Ammon's horn (tissue), 1 donor: ENCODE measurements at places on chromosomes 1 and 21.

- peak; percentile 56 for DNase-seq
Observed at GRCh38 chr1:14915356-14916054, 238.0 kb upstream of the TMEM51 start.

DNA sequence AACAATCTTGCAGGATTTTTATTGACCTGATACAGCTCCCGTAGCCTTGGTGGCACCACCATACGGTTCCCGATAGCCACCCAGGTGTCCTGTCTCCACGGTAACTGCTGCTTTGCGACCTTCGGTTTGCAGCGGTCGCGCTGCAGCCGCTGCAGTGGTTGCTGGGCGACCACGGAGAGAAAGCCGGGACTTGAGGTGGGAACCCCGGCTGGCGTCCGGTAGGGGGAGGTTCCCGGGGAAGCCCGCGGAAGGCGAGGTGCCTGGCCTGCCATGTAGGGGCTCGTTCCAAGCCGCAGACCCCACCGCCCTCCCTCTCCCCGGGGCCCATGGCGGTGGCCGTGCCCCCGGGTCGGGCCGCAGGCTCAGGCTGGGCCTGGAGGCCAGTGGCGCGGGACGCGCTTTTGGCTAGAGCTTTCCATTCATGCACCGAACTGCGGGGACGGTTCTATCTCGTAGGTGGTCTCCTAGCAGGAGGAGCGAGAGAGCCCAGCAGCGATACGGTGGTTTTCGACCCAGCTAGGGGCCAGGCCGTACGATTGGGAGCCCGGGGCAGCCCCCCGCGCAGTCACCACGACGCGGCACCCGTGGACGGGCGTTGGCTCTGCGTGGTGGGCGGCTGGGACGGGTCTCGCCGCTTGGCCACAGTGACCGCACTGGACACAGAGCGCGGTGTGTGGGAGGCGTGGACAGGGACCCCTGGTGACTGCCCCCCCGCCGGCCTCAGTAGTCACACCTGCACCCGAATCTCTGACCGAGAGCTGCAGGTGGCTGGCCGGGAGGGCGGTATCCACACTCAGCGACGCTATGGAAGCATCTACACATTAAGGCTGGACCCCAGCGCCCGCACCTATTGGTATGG, at the start of gene KLHDC9:
Gene KLHDC9 (plus strand): TSS at position 152 of the 859 bp plus-strand sequence. CDS start 175 bp downstream, at position 327.
- peak; percentile 79 for DNase-seq

GRCh38 chr1:19772053-19772452, 27.7 kb downstream of the TMCO4 start:
- peak; percentile 18 for DNase-seq

DNA sequence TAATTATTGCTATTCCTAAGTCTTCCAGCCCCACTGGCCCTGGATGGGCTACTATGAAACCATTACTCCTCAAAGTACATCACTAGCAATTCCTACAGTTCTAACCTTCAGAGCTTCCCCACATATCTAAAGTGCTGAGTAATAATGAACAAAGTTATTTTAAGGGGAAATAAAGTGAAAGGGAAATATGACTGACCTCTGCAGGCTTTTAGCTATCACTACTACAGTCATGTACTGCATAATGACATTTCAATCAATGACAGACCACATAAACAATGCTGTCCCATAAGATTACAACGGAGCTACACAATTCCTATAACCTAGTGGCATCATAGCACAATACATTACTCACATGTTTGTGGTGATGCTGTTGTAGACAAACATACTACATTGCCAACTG, 32.5 kb upstream of the ASPM start:
- DNase-seq = no peak

DNA sequence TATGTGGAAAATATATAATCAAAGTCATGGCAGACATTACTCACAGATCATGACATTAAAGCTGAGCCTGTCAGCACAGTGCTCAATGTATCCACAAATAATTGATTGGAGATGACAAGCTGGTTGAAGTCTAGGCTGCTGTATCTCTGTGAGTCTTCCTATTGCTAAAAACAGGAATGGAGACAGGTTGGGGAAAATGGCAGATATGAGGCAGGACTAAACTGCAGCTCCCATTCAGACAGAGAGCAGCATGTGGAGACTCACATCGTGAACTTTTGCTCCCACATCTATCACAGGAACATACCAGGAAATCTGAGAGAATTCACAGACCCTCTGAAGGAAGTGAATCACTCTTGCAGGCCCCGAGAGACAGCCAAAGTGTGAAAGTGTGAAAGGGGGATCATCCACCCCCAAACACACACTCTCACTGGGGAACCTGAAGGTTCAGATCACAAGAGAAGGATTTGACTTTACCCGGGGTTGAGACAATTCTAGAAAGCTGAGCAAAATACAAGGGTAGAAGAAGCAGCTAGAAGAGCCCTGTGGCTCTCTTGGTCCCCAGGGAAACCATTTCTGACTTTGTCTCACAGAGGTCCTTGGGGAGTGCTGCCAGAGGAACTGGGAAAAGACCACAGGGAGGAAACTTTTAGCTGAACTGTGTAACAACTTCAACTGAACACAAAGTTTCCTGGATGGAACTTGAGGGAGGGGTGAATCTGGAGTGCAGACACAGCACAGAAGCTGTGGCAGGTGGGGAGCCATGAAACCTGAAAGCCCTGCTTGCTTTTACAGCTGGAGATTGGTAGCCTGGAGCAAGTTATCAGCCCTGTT, 173.4 kb downstream of the S1PR1 start:
- DNase-seq = no peak

- no peak for DNase-seq
Observed at GRCh38 chr1:51669816-51670215, 52.9 kb downstream of the OSBPL9 start.

GRCh38 chr1:203554071-203554470, 60.1 kb downstream of the OPTC start:
- DNase-seq = no peak

DNA sequence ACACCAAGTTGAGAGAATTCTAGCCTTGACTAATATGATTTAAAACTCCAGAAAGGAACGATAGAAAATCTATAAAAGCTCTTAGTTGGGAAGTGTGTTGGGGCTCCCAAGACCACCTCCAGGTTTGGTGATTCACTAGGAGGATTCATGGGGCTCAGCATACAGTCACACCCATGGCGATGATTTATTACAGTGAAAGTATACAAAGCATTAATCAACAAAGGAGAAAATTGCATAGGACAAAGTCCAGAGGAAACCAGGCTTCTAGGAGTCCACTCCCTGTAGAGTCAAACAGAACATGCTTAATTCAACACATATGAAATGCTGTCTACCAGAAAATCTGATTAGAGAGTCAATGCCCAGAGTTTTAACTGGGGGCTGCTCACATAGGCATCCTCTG, 4.8 kb downstream of the CDCA8 start:
- no peak for DNase-seq

- DNase-seq = peak; percentile 38
Observed at GRCh38 chr1:229127301-229127700, 143.6 kb upstream of the RAB4A start.

DNA sequence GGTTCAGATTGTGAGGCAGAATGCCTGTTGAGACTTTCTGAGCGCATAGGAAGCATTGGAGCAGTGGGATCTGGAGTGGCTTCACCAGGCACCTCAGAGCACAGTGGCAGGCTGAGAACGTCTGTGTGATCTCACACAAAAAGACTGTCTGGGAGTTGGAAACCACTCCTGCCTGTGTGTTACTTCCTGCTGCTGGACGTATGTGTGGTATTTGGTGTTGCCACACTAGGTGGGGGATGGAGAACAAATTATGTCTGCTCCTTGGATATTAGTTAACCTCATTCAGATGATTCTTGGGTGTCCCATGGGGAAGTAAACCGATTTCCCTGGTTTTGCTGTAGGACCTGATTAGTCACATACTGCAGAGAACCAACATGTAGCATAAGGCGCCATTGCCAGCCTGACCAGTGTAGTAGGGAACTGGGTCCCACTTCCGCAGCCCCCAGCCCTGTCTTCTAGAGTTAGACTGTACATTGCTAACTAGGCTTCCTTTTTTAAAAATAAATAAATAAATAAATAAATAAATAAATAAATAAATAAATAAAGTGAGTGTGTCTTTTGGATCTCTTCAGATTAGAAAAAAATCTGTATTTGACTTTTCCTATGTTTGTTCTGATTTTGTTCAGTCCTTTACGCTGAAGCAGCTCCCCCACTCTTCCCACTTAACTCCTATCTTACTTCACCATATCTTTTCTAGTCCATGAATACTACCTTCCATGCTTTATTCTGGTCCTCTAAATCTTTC, 26.9 kb downstream of the UCK2 start:
- DNase-seq = no peak

DNA sequence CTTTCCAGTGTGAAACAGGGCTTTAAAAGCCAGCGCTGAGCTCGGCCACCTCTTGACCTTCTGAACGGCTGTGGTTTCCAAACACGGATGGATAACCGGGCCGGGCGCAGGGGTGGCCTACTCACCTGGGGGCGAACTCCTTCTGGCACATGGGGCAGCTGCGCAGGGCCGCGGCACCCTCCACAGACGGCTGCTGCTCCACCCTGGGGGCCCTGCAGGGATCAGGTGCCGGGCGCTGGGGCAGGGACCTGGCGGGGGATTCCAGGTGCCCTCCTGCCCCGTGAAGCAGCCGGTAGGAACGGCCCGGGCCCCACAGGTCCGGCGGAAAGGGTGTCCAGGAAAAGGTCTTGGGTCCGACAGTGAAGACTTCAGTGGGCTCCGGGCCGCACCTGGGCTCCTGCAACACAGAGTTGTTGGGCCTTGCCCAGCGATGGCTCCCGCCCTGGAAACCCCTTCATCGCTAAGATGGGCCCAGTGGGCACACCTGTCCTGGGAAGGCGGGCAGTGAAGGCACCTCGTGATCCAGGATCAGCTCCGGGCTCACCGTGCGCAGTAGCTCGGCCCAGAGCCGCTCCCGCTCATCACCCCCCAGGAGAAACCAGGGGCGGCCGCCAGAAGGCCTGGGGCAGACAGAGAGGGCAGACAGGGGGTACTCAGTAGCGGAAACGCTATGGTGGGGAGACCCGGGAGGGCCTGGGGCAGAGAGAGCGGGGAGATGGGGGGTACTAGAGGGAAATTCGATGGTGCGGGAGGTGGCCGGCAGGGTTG, 874 bp downstream of the FAAP20 start:
- no peak for DNase-seq

- no peak for DNase-seq
Observed at GRCh38 chr1:83559129-83559840, 439.6 kb downstream of the TTLL7 start.

- DNase-seq = no peak
Observed at GRCh38 chr1:210332719-210333398, 4.2 kb downstream of the HHAT start.

GRCh38 chr21:20998886-20999285, 677 bp downstream of the NCAM2 start:
- no peak for DNase-seq

GRCh38 chr1:67897270-67897949, 64.1 kb upstream of the GNG12 start:
- no peak for DNase-seq

- peak; percentile 53 for DNase-seq
Observed at GRCh38 chr1:147243228-147243685, 773 bp downstream of the CHD1L start.

- no peak for DNase-seq
Observed at GRCh38 chr1:9443913-9444445, 95.3 kb upstream of the SLC25A33 start.

DNA sequence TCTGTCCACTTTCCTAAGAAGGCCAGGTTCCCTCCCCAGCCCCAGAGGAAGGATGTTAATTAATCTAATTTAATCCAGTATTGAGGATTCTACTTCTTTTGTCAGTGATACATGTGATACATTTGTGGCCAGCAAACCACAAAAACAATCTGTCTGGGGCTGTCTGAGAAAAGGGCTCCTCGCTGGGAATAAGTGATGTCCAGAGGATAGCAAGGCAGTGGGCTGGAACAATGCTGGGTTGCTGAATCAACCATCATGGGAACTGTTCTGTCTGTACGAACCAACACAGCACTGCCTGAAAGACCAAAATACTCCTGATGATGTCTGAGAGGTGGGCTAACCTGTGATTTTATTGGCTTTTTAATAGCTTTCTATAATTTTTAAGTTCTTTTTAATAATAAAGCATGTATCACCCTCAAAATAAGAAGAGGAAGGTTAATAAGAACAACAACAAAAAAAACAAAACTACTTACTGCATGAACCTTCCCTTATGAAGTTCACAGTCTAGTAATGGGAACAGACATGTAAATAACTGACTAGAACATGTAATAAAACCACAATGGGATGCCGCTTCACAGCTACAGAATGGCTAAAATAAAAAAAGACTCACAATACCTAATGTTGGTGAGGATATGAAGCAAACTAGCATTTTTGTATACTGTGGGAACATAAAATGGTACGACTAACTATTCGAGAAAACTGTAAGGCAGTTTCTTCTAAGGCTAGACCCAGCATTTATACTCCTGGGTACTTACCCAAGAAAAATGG, 11.4 kb upstream of the ADAR start:
- no peak for DNase-seq

GRCh38 chr1:54037476-54037875, 15.5 kb downstream of the TMEM59 start:
- no peak for DNase-seq

- DNase-seq = no peak
Observed at GRCh38 chr1:182851825-182852224, 12.7 kb downstream of the DHX9 start.

DNA sequence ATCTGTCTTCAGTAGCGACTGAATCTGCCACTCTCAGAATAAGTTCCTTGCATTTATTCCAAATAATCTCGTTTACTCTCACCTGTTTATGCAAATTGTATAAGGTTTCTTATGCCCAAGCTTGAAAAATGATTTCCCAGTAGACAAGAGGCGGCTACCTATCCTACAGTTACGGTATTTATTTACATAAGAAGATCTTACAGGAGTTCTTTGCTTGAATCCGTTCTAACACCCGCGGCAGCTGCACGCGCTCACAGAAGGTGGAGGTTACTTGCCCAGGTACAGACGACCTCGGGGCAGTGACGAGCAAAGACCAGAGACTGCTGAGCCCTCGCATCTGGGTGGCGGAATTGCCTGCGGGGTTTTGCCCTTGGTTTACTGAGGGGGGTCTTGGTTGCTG, 79.9 kb downstream of the SKI start:
- no peak for DNase-seq

- no peak for DNase-seq
Observed at GRCh38 chr1:182575540-182576149, 13.4 kb downstream of the RNASEL start.

DNA sequence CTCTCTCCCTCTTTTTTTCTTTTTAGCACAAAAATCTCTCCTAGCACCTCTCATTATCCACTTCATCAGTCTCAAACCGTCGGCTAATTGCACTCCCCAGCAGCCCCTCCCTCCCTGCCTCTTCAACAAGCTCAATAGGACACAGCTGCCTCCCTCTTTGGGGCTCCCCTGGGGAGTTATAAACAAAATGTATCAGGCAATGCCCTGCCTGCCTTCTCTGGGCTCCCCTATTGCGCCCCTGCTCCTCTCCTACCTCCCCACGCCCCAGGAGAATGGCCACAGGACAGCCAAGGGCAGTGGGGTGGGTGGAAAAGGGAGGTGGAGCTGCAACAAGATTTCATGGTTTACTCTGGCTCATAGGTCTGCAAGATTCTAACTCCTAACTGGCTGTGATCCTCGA, 147.1 kb upstream of the GRIK3 start:
- no peak for DNase-seq
